NCI-H446 (cell line): ENCODE measurements at places on chromosomes 11 and 22.

DNA sequence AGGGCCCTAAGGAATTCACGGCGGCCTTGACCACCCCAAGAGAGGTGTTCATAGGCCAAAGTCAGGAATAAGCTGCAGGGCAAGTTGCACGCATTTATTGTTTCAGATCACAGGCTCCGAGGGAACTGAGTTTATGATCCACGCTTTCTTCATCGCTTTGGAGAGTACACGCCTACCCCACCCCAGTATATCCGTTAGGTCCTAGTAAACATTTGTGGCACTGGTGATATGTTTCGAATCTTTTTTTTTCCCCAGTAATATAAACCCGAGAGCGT is 805 bp downstream of the GANAB start:
- DNase-seq: no peak

DNA sequence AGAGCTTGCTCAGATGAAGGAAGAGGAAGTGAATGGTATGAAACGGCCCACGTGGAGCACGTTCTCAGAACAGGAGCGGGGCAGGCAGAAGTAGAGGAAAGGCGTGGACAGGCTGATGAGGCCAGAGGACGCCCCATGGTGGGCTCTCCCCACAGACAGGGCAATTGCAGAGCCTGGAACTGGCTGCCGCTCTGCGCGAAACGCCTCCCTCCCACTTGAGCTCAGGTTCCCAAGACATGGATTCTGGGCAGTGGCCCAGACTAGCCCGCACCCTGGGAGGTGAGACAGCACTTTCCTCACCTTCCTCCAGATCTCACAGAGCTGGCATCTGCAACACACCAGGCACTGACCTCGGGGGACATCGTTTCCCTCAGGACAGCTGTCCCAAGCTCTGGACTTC is 117.6 kb downstream of the PHF21B start:
- DNase-seq: no peak

DNA sequence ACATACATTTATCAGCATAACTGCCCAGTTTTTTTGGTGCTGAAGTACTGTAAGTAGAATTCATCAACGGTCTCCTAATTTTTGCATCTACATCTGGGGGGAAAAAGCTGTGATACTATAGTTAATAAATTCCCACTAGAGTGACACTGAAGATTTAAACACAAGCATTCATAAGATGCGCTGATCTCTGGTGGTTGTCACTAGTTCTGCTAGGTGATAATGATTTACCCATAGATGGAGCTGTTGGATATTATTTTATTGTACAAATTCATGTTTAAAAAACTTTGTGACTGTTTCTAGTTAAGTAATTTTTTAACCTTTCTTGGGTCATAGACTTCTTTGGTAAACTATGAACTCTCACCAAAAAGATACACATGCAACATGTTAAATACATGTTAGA is 106.6 kb downstream of the EMSY start:
- no peak for DNase-seq

DNA sequence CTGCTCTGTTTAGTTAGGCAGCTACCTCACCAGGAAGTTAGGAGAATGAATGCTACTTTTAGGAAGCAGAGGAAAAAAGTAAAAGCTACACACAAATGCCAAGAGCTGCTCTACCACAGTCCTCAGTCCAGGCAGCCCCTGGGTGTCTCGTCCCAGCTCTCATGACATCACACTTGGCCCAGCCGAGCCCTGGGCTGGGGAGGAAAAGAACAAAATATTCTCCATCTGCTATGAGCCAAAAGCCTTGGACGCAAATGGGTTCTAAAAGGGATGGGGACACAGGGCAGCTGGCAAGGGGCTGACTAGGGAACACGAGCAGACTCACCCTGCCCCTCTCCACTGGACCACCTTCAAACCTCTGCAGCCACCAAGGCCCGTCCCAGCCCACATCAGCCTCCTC is 26.1 kb downstream of the TMEM184B start:
- no peak for DNase-seq

DNA sequence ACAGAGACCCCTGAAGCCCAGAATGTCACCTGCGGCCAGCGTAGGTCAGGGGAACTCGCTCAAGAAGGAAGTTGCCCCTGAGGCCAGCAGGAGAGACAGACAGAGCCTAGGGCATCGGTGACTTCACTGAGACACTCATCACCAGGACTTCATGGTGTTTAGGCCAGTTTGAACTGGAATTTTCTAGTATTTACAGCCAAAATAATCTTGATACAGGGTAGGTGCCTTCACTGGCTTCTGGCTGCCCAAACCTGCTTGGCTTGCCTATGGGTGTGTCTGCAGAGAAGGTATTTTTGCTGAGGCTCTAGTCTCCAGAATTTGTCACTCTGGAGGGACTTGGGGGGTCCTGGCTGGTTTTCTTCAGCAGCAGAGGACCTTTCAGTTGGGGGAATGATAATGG is 86.6 kb downstream of the FBXO7 start:
- no peak for DNase-seq

DNA sequence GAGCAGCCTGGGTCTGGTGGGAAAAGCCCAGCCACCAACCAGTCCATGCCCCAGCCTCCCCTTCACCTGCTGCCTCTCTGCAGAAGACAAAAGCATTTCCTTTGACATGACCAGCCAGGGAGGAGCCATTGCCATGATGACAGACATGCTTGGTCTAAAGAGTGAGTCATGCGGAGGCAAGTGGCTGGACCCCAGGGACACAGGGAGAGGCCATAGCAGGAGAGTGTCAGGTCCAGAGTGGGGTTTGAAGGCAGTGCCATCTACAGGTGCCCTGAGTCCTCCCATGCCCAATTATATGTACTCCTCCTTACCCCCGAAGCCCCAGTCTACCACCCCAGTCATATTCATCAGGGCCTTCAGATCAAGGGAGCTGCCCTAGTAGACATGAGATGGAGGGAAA is 67.4 kb downstream of the SCN3B start:
- DNase-seq: no peak

DNA sequence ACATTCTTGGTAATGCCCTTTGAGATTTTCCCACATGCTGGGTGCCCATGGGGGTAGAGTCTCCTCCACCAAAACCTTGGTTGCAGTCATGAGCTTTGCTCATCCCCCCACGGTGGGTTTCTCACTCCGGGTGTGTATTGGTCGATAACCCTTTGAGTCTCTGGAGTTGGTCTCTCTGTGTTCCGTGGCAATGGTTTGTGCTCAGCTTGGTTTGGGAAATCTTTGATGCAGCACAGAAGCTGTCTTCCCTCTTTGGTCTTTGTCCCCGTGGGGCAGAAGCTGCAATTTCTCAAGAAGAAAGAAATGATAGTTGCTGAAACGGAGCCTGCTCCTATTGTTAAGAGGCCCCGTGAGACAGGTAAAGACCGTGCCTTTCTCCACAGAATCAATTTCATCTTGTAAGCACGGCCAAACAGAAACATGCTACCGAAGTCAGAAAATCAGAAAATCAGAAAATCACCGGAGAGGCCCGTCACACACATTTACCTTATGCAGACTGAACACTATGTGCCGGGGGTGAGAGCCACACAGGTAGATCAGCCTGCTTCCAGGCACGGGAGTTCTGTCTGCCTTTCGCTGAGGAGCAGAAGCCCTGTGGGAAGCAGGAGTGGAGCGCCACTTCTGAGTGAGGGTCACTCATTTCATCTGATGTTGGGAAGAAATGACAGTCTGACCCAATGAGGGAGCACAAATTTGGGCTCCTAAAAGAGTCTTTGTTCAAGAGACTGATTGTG is 186.1 kb downstream of the TBC1D22A start:
- DNase-seq: no peak

- no peak for DNase-seq
These were observed 166.4 kb downstream of the KIRREL3 start for GRCh38 chr11:126834149-126834548.

DNA sequence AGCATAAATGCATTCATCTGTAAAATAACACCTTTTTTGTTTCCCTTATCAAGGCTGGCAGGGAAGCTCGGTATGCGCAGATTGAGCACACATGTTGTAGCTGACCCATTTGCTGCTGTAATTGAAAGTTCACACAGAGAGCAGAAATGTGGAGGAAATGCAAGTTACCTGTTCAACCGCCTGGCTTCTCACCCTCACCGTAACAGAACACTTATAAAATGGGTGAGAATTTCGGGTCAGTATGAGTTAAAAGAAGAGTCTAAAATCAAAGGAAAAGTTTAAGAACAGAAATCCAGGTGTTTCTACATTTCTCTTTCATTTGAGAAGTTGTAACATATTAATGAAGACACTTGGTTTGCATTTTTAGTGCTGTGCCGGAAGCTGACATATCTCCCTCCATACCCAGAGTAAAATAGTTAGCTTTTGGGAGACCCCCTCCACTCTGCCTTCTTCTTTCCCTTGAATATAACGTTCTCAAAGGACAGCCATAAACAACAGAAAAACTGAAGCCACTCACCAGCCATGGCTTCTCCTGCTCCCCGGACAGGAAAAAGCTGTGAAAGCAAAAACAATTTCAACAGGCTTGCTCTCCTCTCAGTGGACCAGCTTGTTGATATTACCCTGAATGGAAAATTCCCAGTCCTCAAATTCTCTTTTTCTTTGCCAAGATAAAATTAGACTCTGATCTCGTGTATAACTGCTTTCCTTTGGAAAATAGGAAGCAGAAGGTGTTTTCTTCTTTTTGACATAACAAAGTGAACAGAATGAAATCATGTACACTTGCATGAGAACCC is at the start of gene CASP12:
Gene CASP12, minus strand, starts transcription at position 570 of the 794 bp plus-strand sequence.
- peak; percentile 26 for DNase-seq

- DNase-seq: no peak
These were observed 101.0 kb upstream of the SORL1-AS1 start for GRCh38 chr11:121553806-121554205.

GRCh38 chr11:100536979-100537378 is 150.1 kb upstream of the ARHGAP42 start:
- DNase-seq: no peak

DNA sequence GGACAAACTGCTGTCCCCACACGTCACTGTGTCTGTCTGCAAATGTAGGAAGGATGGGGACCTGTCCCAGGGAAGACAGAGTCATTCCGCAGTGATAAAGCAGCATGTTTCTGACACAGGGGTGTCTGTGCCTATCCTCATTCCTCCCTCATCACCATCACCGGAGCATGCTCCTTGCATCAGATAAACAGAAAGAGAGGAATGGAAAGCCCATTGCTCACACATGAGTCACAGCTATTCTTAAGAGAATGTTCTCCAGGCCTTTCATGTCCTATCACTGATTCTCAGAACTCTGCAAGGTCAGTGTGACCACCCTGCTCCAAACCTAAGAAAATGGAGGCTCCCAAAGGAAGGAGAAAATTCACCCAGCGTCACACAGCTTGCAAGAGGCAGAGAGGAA is 38.9 kb downstream of the ZNF195 start:
- no peak for DNase-seq
